Neural progenitor cell (in vitro differentiated cells): ENCODE measurements at places on chromosomes 6 and 20. TPM values are rescaled to one million over a fixed set of nuclear protein-coding genes. Genes with fewer than 3 reads are reported as not detected.

DNA sequence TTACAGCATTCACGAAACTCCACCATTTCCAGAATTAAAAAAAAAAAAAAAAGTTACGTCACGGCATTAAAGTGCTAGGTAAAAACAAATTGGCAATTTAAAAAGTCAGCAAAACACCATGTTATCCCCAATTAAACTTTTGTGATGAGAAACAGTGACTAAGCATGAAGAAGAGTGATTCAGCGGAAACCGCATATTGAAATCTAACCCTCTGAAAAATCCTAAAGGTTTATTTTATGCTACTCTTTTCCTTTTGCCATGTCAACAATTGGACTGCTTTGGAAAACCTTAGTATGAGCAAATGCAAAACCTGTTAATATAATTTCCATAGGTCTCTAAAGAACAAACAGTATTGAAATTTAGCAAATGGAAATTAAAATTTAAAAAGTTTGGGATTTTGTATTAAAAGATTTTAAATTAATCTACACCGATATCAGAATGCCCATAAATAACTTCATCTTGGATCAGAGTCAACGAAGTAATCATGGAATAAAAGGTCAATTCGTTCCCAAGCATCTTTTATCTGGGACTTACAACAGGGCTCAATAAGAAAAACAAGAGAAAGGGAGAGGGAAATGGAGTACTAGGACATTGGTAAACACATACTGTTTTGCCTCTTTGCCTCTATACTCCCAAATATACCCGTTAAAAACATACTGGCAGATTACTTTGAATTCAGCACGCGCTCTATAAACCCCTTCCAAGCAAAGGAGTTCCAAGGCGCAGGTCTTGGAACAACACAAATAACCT, 1.1 kb downstream of the FBXO30 start:
- no peaks in the 10 kb centered on the region for H3K27me3 ChIP-seq
- DNase-seq, result no peak
- H3K27ac ChIP-seq, result peak overlapping the region; percentile 96
- peak overlapping the region; percentile 61 for H3K4me3 ChIP-seq
- H3K36me3 ChIP-seq, result no peaks in the 10 kb centered on the region

The GGTLC1 gene
- not detected in 2 replicates for total RNA-seq

GRCh38 chr6:53530346-53530745, 14.6 kb downstream of the GCLC start:
- no peaks in the 10 kb centered on the region for H3K27me3 ChIP-seq
- H3K4me3 ChIP-seq, result peak overlapping the region; percentile 13
- DNase-seq, result peak; percentile 42

GRCh38 chr6:163620670-163621330, 206.3 kb downstream of the QKI start:
- H3K27me3 ChIP-seq, result no peaks in the 10 kb centered on the region
- no peak overlapping the region for H3K4me3 ChIP-seq
- H3K4me1 ChIP-seq, result no peaks in the 10 kb centered on the region
- no peak overlapping the region for H3K27ac ChIP-seq
- DNase-seq, result no peak
- no peaks in the 10 kb centered on the region for H3K36me3 ChIP-seq

DNA sequence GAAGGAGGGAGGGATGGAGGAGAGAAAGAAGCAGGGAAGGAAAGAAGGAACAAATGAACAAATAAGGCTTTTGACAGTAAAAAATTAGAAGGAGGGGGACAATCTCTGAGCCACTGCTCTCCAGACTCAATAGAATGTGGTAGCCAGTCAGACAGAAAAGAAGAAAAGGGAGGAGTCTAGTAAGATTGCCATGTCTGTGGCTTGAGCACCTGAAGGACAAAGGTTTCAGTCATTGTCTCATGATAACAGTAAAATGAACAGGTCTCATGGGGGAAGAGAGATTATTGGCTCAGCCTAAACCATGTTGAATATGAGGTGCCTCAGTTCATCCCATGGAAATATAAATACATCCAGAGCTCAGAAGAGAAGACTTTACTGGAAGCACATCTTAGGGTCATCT, 14.0 kb upstream of the LOC128125822 start:
- no peak overlapping the region for H3K27ac ChIP-seq
- no peaks in the 10 kb centered on the region for H3K27me3 ChIP-seq
- H3K36me3 ChIP-seq, result no peaks in the 10 kb centered on the region
- DNase-seq, result no peak

- H3K36me3 ChIP-seq, result no peaks in the 10 kb centered on the region
- peaks cover 3% of the 10 kb centered on the region for H3K4me1 ChIP-seq
- no peaks in the 10 kb centered on the region for H3K27me3 ChIP-seq
These were observed 42.2 kb downstream of the C6orf132 start for GRCh38 chr6:42100029-42100901.

- H3K27me3 ChIP-seq, result peaks cover 37% of the 10 kb centered on the region
- H3K27ac ChIP-seq, result no peak overlapping the region
- no peaks in the 10 kb centered on the region for H3K36me3 ChIP-seq
- H3K4me3 ChIP-seq, result no peak overlapping the region
- no peak for DNase-seq
- H3K4me1 ChIP-seq, result no peaks in the 10 kb centered on the region
These were observed 89.1 kb upstream of the ZNF184 start for GRCh38 chr6:27562027-27562410.

- no peaks in the 10 kb centered on the region for H3K4me1 ChIP-seq
- H3K27ac ChIP-seq, result no peak overlapping the region
- peaks cover 13% of the 10 kb centered on the region for H3K27me3 ChIP-seq
- H3K36me3 ChIP-seq, result no peaks in the 10 kb centered on the region
These were observed 7.7 kb downstream of the LRP11 start for GRCh38 chr6:149856256-149856994.

- no peak overlapping the region for H3K4me3 ChIP-seq
- no peak for DNase-seq
- H3K27ac ChIP-seq, result no peak overlapping the region
- H3K27me3 ChIP-seq, result no peaks in the 10 kb centered on the region
These were observed 12.7 kb downstream of the NOL4L start for GRCh38 chr20:32572271-32572968.

- H3K27me3 ChIP-seq, result peaks cover 10% of the 10 kb centered on the region
- peaks cover 36% of the 10 kb centered on the region for H3K4me1 ChIP-seq
- no peaks in the 10 kb centered on the region for H3K36me3 ChIP-seq
- DNase-seq, result peak; percentile 72
- H3K27ac ChIP-seq, result no peak overlapping the region
These were observed 452 bp downstream of the TRAF3IP2 start for GRCh38 chr6:111605100-111605751.

DNA sequence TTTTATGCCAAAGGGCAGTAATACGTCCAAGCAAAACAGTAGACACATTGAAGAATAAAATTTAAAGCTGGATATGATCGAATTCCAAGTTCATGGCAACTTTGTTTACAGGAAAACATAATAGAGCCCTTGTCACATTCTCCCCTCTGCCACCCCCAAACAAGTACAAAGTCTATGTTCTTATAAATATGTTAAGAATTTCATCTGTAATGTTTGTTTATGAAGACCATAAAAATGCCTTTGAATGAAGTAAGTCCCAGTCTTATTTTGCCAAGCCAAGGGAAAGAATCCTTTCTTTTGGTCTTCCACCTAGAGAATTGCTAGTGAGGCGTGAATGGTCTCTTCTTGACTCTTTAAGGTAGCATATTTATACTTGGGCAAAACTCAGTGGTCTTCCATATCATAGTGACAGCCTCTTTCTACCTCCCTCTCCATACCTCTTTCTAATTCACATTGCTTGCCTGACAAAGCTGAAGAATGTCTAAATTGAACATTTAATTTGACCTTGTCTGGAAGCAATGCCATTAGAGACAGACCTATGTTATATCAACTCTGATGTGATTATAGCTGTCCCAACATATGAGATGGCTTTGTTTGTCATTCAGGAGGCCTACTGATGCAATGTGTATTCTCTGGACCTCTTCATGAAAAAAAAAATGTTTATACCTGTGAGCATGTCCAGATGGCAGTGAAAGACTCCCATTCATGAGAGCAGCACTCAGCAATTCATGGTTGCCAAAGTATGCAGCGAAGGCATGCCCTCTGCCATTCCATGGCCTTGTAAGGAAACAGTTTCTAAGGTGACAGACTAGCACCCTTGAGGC, 70.6 kb upstream of the CCN2 start:
- DNase-seq, result no peak
- H3K27ac ChIP-seq, result no peak overlapping the region
- no peak overlapping the region for H3K4me3 ChIP-seq
- no peaks in the 10 kb centered on the region for H3K27me3 ChIP-seq
- no peaks in the 10 kb centered on the region for H3K36me3 ChIP-seq
